ENCODE measurements at places on chromosomes 16 and 17.
A peak's percentile ranks its signal among the peaks of the same experiment; 100 is the strongest.

- DNase-seq, result peak; percentile 8
These were observed 33.3 kb downstream of the CDRT15 start for GRCh38 chr17:14203388-14203787.

DNA sequence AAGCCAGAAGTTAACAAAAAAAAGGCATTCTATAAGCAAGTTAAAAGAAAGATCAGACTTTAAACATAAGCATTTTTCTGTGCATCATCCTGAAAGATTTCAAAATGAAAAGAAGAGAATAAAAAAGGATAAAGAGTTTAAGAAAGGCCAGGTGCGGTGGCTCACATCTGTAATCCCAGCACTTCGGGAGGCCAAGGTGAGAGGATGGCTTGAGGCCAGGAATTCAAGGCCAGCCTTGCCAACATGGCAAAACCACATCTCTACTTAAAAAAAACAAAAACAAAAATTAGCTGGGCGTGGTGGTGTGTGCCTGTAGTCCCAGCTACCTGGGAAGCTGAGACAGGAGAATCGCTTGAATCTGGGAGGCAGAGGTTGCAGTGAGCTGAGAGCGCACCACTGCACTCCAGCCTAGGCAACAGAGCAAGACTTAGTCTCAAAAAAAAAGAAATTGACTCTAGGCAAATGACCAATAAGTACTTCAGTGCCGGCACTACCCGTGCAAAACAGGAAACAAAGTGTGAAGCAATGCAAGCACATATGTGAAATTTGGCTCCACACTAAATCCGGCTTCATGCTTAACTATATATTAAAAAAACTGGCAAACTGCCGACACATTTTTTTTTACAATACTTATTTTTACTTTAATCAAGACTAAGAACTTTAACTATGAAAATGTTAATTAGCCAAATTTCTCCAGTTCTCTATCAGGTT, 83.2 kb upstream of the C17orf78 start:
- no peak for DNase-seq

DNA sequence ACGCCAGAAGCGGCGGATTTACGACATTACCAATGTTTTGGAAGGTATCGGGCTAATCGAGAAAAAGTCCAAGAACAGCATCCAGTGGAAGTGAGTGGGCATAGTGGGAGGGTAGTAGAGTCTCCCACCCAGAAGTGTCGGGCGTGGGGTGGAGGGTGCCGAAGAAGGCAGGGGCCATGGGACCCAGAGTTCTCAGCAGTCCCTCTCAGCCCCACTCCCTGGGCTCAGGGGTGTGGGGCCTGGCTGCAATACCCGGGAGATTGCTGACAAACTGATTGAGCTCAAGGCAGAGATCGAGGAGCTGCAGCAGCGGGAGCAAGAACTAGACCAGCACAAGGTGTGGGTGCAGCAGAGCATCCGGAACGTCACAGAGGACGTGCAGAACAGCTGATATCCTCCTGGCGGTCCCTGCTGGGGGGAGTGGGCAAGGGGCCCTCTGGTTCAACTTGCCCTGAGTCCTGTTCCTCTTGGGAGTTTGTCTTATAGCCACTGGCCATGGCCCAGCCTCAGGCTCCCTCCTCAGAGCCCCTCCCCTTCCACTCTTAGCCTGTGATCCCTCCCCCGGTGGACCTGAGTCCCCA, 916 bp downstream of the E2F4 start:
- no peak for DNase-seq

- DNase-seq, result peak; percentile 82
These were observed 43.7 kb upstream of the TNRC6A start for GRCh38 chr16:24685539-24686432.

- no peak for DNase-seq
These were observed 152.4 kb downstream of the ABCC12 start for GRCh38 chr16:48003206-48003907.

GRCh38 chr16:50440531-50440930, 71.7 kb upstream of the BRD7 start:
- no peak for DNase-seq

DNA sequence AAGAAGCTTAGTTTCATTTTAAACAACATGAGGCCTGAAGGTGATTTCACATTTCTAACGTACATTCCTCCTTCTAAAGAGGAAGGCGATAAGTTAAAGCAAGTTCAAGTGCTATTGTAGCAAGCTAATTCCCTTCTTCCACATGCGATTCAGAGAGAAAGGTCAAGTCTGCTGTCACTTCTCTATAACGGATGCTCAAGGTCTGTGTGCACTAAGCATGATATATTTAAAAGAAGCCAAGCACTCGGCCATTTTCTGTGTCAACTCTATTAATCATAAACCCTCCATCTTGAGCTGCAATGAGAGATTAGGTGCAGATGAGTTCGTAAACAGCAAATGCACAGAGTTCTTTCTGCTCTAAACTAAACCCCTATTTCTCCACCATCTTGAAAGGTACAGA, 568.8 kb upstream of the ZFHX3 start:
- DNase-seq, result no peak

GRCh38 chr17:21376081-21376758, at the start of gene KCNJ12:
Gene KCNJ12, plus strand, starts transcription at chr17:21376357. Its CDS starts 38,986 bp downstream, at chr17:21415343.
- DNase-seq, result no peak

- no peak for DNase-seq
These were observed 14.6 kb upstream of the SPHK1 start for GRCh38 chr17:76369804-76370203.

DNA sequence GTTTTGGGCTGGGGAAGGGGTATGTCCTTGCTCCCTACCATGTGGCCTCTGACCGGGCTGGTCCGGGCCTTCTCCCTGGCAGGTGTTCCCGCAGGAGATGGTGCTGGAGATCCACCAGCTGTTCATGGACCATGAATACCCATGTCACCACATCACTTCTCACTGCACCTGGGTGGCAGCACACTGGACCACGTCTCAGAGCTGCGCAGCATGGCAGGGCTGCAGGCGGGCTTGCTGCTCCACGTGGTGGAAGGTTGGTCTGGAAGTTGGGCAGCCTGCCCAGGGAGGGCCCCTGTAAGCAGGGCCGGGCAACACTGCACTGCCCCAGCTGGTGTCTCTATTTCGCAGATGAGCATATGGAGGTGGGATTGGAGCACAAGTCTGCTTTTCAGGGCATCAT, 169.5 kb upstream of the ZNF267 start:
- no peak for DNase-seq

DNA sequence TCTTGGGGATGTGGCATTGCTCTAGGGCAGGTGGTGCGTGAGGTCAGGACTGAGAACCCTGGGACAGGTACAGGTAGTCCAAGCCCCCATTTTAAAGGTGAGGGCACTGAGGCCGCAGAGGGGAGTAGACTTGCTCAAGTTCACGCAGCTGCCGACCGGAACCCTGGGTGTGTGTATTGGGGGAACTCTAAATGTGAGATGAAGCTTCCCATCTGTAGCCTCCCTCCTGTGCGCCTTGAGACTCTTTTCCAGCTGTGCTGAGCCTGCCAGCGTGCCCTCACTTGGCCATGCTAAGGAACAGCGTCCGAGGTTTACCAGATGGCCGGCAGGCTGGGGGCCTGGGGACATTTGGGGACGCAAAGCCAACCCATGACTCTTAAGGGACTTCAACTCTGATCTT, 79.0 kb upstream of the CDC42EP4 start:
- DNase-seq, result no peak

GRCh38 chr17:18093616-18094408, 6.1 kb downstream of the DRG2 start:
- peak; percentile 83 for DNase-seq

GRCh38 chr17:44655983-44656710, at the start of gene MEIOC:
Gene MEIOC, plus strand, starts transcription at chr17:44656468. Its CDS starts 146 bp downstream, at chr17:44656614.
- DNase-seq, result peak; percentile 6

DNA sequence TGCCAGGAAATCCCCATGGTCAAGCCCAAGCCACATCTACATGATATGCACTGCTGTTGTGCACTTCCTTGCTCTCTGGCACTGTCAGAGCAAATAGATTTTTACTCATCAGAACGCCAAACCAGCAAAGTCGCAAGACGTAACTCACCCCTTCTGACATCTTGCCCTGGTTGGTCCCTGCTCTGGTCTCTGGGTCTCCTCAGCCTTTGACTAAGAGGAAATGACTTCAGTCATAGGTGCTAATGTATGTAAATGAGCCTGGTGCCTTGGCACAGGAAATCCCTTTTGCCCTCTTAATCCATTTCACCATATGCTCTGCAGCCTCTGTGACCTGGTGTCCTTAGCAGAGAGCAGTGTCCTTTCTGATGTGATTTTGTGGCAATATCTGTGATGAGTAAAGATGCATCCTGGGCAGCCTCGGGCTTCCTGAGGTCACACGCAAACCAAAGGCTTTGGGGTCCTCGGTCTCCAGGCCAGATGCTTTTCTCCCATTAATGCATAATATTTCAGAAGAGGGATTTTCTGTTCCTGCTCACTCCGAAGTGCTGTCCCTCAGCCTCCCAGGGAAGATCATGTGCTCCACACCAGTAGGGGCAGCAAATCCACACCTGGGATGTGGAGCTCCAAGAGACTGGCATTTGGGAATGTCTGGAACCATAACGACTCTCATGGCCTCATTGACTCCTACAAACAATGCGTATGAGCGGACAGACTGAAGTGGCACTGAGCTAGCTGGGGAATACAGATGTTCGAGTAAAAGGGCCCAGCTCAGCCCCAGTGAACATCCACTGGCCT, 66.9 kb downstream of the GP2 start:
- DNase-seq, result no peak

DNA sequence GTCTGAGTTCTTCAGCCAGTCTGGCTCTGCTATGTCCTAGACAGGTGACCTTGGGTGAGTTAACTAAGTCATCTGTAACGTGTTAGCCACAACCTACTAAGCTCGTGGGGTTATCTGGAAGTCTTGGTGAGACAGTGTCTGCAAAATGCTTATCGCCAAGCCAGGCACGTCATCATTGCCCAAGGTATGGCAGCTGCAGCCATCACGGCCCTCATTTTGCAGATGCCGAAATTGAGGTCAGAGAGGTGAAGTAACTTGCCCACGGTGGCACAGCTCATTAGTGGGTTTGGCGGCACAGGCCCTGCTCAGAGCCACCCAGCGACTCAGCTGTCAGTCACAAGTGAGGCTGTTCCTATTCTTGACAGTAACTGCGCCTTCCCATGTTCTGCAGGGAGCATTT, 79.8 kb downstream of the CMIP start:
- no peak for DNase-seq

DNA sequence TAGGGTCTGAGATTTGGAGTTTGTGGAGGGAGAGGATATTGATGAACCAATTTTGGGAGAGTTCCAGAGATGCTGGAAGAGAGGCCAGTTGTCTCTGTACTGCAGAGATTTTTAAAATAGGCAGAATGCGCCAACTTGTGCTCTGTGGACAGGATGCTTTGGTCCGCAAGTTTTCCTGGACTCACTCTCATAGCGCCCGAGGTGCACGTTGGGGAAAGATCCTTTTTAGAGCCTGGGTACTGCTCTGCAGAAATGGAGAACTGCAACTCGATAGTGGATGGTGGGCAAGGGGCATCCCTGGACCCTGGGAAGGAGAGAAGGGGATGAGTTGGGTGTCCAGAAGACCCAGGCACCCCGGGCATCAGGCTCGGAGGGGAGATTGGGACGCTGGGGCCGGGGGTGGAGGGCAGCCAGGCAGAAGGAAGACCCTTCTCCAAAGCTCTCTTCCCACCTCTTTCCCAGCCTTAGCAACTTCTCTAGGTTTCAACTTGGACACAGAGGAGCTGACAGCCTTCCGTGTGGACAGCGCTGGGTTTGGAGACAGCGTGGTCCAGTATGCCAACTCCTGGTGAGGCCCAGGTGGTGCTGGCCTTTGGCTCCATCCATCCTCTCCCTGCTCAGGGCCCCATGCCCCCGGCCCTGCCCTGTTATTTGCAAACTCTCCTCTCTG, 590 bp downstream of the ITGAX start:
- DNase-seq, result no peak

DNA sequence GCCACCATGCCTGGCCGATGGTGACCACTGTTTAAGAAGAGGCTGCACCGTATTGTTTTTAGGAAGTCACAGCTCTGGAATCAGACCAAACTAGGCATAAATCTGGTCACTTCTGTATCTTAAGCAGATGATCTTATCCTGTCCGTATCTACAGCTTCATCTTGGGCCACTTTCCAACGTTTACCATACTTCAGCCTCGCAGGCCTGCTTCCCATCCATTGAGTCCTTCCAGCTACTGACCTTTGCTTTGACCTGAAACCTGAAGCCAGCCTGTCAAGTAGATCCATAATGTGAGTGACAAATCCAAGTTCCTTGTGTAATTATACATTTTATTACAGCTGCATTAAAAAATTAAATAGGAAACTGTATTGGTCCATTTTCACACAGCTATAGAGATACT, 1033.0 kb downstream of the CDH11 start:
- DNase-seq, result no peak

- no peak for DNase-seq
These were observed 30.0 kb downstream of the ANKFY1 start for GRCh38 chr17:4233668-4234258.

- DNase-seq, result no peak
These were observed 5.0 kb upstream of the CCL4L2 start for GRCh38 chr17:36205637-36206485.

GRCh38 chr17:45935710-45936509, 41.6 kb downstream of the MAPT start:
- no peak for DNase-seq

GRCh38 chr17:81271226-81271625, 23.9 kb downstream of the SLC38A10 start:
- no peak for DNase-seq

- no peak for DNase-seq
These were observed 148.6 kb downstream of the SDK2 start for GRCh38 chr17:73495641-73496040.

DNA sequence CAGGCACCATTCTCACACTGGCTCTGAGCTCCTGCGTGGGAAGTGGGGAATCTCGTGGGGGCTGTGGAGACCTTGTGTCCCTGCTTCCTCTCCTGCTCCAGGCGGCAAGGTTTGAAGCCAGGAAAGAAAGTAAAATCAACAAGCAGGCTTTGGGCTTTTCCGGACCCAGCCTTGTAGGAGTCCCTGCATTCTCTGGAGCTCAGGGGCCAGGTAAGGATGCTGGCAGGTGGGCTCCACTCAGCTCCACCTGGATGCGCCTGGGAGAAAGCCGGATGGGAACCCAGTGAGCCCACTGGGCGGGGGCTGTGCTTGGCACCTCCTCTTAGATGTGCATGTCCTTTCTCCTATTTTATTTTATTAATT, 362.5 kb downstream of the SEC14L1 start:
- no peak for DNase-seq

- no peak for DNase-seq
These were observed 54.8 kb upstream of the DHX40 start for GRCh38 chr17:59510611-59511010.

DNA sequence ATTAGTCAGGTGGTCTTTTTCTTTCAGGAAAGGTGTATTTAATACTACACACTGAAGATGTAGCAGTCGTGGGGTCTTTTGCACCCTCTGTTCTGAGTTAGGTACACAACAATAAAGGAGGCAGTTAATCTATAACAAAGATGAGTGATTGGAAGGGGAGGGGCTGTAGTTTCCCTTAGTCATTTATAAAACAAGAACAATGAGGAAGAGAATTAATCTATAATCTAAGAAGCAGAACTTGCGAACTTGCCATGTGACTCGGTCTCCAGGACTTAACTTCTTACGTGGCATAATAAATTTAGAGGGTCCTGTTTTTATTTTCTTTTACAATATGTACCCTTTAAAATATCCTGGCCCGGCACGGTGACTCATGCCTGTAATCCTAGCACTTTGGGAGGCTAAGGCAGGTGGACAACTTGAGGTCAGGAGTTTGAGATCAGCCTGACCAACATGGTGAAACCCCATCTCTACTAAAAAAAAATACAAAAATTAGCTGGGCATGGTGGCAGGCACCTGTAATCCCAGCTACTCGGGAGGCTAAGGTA, 8.6 kb upstream of the APPBP2 start:
- DNase-seq, result no peak

GRCh38 chr16:1122398-1122765, 26.3 kb upstream of the C1QTNF8 start:
- DNase-seq, result no peak

GRCh38 chr17:55421179-55421934, at the start of gene MMD:
Gene MMD, minus strand, starts transcription at chr17:55421835. Its CDS starts 140 bp downstream, at chr17:55421695.
- no peak for DNase-seq
